Astrocyte of the cerebellum (primary cell): ENCODE measurements at places on chromosomes 12 and 14.

- DNase-seq: no peak
These were observed 64.2 kb upstream of the BCAT1 start for GRCh38 chr12:25013061-25013460.

DNA sequence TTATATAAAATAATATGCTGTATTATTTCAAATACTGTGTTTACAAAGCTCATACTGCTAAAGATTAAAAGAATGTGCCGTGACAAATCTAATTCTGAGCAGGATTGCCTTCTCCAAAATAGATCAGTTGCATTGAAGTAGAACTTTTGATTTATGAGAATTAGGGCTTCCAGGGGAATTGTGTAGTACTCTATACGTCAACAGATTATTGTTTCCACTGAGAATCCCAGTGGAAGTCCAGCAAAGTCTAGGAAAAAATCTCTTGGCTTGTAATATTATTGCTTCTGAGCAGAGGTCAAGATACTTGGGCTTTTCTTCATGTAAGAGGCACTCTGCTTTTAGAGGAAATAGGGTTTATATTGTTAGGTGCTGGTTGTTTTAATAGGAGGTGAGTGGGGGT, 133.9 kb downstream of the TRHDE start:
- DNase-seq: no peak

DNA sequence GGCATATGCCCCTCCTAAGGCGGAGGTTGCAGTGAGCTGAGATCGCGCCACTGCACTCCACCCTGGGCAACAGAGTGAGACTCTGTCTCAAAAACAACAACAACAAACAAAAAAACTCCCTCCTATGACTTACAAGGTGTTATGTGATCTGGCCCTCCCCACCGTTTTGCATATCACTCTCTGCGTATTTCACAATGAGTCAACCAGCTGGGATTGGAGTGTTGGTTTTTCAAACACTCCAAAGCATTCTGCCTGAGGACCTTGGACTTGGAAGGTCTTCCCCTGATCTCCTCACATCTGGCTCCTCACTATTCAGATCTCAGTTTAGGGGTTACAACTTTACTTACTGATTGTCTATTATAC, 14.0 kb downstream of the MANSC1 start:
- DNase-seq: no peak

DNA sequence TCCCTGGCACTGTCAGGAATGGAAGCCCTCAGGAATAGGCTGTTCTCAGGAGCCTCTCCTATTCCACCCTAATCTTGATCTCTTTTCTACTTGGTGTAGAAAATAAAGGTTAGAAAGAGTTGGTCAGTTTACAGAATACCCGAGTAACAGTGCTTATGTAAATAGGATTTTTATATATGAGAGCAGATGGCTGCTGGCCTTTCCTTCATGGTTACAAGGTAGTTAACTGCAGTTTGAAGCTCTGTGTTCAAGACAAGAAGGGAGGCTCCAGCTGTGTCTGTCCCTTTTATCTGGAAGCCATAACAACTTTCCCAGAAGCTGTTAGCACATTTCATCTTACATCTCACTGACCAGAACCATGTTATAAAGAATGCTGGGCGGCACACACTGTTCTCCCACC, 23.1 kb downstream of the BBOF1 start:
- no peak for DNase-seq

DNA sequence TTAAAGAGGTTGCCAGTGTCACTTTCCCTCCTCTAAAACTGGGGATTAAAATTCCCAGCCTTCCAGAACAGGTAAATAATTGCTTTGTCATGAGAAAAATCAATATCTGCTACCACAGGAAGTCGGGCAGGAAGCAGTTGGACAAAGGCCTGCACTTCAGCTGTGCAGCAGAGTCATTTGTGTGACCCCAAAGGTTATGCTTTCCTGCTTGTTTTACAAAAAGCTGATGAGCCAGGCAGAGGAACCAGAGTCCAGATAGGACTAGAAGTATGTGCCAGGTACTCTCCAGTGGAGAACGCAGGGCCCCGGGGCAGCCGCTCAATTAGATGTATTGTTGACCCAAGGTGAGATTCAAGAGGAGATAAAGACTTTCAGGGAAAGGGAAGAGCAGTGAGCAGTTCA, 117.1 kb upstream of the FRMD6 start:
- DNase-seq: no peak
